ENCODE measurements at places on chromosomes 3 and 15.

GRCh38 chr3:100603469-100603868, 5.9 kb upstream of the ADGRG7 start:
- peak; percentile 54 for DNase-seq

- DNase-seq = no peak
Observed at GRCh38 chr3:133992381-133992780, 37.3 kb downstream of the SLCO2A1 start.

GRCh38 chr3:180749322-180749721, 70.0 kb upstream of the CCDC39 start:
- DNase-seq = no peak

DNA sequence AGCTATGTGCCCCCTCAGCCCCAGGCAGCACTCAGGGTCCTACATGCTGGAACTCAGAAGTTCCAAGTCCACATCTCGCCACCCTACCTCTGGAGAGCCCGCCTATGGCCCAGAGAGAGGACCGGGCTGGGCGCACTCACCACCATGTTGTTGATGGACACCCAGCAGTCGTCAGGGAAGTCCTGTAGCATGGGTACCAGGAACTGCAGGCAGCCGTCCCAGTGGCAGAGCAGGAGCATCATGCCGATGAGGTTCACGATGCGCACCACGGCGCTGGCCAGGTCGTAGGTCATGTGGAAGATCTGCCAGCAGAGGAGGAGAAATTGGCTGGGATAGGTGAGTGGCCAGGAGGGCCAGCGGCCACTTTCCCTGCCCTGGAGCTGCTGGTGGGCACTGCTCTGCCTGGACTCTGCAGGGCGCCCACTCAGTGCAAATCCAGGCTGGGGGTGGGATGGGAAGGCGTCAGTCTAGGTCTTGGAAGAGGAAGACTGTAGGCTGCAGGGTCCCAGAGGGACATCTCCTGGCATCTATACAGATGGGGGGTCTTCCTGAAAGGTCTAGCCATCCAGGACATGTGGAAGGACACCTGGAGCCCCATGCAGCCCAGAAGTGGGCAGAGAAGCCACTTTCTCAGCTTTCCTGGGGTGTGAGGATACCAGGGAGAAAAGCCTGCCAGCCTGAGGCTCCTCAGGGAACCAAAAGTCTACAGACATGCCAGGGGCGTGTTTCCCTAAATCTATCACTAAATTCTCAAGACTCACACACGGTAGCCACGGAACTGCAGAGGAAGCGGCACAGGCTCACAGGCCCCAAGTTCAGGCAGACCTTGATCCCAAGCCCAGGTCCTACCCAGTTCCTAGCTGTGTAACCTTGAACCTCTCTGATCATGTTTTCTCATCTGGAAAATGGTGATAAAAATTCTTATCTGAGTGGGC, 36.5 kb downstream of the HCN4 start:
- no peak for DNase-seq

DNA sequence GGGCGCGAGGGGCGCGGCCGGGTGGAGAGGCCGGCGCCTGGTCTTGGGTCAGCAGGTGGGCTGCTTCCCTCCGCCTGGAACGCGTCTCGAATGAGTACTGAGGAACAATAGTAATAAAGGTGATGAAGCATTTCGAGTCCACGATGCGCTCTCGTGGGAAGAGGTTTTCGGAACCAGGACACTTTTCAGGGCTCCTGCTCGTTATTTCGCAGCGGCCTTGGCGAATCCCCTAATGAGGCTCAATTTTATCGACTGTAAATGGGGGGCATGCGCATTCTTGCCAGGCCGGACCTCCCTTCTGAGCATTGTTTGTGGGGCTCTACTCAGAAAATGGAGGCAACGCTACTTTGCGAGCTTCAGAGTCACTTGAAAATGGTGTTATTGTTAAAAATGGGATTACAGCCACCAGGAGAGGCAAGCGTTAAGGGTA, 1.2 kb downstream of the NR2C2 start:
- DNase-seq = peak; percentile 8

DNA sequence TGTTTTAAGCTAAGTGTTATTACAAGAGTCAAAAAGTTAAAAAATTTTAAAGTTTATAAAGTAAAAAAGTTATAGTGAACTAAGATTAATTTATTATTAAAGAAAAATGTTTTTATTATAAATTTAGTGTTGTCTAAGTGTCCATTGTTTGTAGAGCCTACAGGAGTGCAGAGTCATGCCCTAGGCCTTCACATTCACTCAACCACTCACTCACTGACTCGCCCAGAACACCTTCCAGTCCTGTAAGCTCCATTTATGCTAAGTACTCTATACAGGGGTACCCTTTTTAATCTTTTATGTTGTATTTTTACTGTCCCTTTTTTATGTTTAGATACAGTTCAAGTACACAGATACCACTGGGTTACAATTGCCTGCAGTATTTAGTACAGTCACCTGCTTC, 37.2 kb downstream of the EEFSEC start:
- DNase-seq = peak; percentile 48

- DNase-seq = peak; percentile 53
Observed at GRCh38 chr3:159637883-159638542, 350.6 kb upstream of the IL12A start.

DNA sequence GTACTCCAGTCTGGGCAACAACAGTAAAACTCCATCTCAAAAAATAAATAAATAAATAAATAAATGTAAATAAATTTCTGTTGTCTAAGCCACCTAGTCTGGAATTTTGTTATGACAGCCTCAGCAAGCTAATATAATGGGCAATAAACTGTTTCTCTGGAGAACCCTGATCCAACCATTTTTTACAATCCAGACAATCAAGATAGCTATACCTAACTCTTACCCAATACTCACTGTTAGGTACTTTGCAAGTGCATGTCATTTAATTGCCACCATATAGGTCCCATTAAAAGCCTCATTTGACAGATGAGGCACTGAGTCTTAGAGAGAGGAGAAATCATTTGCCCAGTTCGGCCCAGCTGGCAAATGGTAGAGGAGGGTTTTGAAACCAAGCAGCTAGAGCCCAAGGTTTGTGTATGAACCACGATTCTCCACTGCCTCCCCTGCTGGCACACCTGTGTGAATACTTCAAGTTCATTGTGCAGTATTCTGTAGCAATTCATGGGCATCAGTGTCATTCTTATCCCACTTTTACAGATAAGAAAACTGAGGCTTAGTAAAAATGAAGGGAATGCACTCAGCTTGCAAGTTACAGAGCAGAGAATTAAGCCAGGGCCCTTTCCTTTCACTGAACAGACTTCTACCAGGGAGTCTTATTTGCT, 107.0 kb upstream of the UBE2E1 start:
- no peak for DNase-seq
